ENCODE measurements at places on chromosomes 3 and 15.

DNA sequence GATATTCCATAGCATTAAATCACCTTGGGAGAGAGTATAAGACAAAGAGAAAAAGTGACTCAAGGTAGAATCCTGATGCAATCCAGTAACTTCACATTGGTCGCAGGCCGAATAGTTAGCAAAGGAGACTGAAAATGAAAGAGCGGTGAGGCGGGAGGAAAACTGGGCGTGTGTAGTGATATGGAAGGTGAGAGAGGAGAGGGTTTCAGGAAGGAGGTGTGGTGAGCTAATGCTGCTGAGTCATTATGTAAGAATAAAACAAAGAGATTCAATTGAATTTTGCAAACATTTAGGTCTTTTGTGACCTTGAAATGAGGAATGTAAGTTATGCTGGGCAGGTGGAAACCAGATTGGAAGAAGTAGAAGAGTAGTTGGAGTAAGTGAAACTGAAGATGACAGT lies 235.3 kb downstream of the C3orf38 start:
- DNase-seq, result no peak

DNA sequence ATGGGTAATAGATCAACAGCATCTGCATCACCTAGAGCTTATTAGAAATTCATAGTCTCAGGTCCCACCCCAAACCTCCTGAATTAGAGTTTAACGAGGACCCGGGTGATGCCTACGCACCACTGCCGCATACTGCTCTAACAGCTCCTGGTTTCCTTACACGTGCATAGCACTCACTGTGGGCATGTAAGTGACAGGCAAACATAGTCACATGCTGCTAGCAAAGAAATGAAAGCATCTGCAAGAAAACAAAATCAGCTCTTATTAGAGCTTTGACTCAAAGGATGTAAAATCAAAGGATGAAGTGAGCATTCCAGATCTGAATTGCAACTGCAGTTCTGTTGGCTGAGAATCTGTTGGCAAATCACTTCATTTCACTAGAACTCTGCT lies 19.1 kb upstream of the RIOX2 start:
- DNase-seq, result no peak

DNA sequence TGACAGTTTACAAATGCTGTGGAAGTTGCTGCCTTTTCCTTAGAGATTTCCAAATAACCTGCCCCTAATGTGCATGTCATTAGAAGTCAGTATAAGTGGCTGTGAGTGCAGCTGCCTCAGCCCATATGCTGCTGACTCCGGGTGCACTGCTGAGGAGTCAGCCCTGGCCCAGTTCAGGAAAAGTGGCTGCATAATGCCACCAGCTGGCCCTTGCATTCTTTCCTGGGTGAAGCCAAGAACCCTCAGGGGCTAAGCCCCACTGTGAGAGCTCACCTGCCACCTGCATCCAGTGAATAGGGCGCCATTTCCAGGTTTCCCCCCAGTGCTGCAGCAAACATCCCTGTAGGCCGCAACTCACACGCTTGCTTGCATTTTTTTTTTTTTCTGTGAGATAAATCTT lies 139.9 kb downstream of the TJP1 start:
- DNase-seq, result no peak

DNA sequence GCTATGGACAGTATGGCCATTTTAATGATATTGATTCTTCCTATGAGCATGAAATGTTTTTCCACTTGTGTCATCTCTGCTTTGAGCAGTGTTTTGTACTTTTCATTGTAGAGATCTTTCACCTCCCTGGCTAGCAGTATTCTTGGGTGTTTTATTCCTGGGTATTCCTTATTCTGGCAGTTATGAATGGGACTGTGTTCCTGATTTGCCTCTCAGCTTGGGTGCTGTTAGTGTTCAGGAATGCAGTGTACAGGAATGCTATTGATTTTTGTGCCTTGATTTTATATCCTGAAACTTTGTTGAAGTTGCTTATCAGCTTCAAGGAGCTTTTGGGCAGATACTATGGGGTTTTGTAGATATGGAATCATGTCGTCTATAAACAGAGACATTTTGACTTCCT lies 49.5 kb upstream of the CTXND1 start:
- DNase-seq, result no peak

GRCh38 chr3:188573956-188574355 lies 420.0 kb downstream of the LPP start:
- no peak for DNase-seq
